ENCODE measurements at places on chromosomes 2 and 18.

DNA sequence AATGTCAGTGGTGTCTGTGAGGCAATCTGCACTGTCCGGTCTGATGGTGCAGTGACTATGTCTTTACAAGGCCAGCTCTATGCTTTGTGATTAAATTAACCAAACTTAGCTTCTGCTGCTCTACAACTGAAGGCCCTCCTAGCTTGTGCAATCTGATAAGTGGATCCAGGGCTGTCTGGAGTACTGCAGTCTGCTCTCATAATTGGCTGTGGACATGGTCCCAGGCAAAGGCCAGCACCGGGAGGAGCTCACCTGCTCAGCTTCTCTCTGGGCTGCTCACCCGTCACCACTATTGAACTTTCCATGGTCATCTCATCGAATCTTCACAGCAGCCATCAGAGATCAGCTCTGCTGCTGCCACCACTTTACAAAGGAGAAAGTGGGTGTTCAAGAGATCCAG lies 13.0 kb upstream of the APCDD1 start:
- DNase-seq, result no peak

DNA sequence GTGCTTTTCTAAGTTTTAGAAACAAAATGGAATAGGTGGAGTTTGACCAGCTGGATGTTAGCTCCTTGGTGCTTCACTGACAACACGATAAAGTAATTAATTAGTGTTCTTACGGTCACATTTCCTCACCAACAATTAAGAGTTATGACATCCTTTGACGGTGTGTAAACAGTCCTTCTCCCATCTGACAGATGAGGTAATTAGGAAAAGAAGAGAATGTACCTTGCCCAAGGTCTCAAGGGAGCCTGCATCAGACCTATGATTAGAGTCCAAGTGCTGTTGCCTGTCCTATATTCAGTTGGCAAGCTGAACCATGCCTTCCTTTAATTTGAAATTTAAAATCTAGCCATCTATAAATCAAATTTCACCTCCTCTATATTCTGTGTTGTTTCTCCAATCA lies 48.3 kb upstream of the STK17B start:
- DNase-seq, result no peak

- DNase-seq, result no peak
These were observed 831.7 kb downstream of the RNF144A start for GRCh38 chr2:7748717-7749415.

DNA sequence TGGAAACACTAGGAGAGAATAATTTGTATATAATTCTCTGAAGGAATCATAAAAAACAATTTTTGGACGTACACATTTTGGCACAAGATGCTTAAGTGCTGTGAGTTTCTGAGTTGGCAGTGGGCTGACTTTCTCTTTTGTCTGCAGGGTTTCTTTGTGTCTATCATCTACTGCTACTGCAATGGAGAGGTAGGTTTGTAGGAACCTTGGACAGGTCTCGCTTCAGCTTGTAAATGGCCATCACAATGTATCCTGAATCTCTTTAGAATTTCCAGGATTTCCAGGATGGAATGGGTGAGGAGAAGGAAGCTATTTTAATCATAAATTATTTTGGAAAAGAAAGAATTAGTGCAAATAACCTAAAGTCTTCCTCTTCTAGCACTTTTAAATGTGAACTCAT lies 83.9 kb downstream of the PTH2R start:
- DNase-seq, result no peak

GRCh38 chr2:37837628-37838328 lies 87.3 kb upstream of the RMDN2 start:
- no peak for DNase-seq

DNA sequence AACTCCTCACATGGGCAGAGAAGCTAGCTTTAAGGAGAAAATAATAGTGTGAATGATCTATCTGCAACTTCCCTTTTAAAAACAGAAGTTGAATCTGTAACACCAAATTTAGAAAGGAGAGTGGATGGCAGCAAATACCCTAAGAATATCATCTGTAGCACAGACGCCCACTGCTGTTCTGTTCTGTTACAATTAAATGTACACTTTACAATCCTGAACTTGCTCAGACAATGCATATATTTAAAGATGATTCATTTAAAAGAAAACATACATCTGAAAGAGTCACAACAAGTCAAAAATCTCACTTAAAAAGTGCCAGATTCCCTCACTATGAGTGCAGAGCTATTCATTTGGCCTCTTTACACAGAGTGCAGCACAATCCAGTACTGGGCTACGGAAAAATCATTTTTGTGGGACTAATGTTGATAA lies 8.0 kb upstream of the SERTAD2 start:
- no peak for DNase-seq

- no peak for DNase-seq
These were observed 1.6 kb downstream of the CELF4 start for GRCh38 chr18:37563931-37564392.

DNA sequence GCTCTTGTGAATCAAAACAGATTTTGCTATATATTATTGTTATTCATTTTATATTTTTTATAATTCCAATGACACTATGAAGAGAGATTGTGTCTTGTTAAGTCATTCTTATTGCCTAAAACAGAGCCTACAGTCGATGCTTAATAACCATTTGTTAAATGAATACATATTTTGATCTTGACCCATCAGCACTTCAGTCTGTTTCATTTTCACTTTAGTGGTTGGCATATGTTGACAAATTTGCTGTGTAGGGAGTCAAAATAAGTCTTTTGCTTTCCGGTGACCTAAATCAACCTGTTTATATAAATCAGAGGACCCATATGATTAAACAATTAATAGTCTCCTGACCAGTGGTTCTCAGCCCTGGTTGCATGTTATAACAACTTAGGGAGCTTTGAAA lies 97.1 kb downstream of the TXNL1 start:
- DNase-seq, result no peak

GRCh38 chr2:14094592-14094991 lies 537.9 kb upstream of the LRATD1 start:
- no peak for DNase-seq

- peak; percentile 74 for DNase-seq
These were observed 246.4 kb upstream of the PXDN start for GRCh38 chr2:1990724-1991123.

DNA sequence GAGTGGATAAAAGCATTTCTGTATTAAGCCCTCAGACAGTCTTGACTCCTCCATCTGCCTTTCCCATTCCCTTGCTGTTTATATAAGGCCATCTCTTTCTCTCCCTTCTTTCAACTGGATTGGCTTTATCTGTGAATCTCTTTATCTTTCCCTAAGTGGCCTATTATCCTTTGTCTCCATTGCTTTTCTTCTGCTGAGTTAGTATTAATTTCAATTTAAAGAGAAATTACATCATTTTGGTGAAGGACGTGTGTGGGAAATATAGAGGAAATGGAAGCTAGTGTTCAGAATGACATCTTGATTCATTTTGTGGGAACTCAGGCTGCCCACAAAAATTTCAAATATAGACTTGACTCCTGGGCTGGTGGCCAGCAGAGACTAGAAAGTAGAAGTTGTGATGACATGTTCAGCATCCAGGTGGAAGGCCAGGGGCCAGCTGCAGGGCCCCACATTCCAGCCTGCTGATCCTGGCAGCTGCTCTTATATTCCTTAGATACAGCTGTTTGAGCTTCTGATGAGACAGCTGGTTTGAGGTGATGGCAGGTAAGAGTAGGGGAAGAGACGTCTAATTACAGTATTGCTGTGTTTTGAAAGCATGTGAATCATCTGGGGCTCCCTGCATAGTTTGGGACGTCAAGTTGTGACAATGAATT lies 52.3 kb downstream of the DIS3L2 start:
- no peak for DNase-seq

- no peak for DNase-seq
These were observed 3.7 kb upstream of the SP100 start for GRCh38 chr2:230412371-230412711.

DNA sequence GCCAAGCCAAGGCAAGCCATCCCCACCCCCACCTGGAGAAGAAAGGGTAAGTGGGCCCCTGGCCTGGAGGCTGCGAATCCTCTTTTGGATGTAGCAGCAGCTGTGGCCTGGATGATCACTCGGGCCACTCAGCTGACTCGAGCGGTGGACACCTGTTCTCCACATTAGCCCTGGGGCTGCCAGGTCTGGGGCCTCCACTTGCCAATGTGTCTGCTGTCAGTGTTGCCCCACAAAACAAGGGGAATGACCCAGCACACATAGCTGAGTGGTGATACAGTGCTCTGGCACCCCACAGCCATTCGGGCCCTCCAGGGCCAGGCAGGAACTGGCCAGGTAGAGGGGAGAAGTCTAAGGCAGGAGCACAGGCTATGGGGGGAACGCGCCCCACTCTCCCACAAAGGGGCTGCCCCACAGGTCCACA lies 2.6 kb downstream of the STK25 start:
- DNase-seq, result no peak

GRCh38 chr2:202870431-202871299 lies 901 bp downstream of the ICA1L start:
- no peak for DNase-seq

- no peak for DNase-seq
These were observed 82.5 kb downstream of the TGFA start for GRCh38 chr2:70471129-70471528.

GRCh38 chr2:205660521-205661124 lies 21.7 kb upstream of the NRP2 start:
- DNase-seq, result no peak

GRCh38 chr2:108403494-108403893 lies 25.7 kb downstream of the SULT1C4 start:
- no peak for DNase-seq
